Forelimb muscle (tissue), 1 donor: ENCODE measurements at places on chromosomes 16 and 17. TPM values are rescaled to one million over a fixed set of nuclear protein-coding genes. Genes with fewer than 3 reads are reported as not detected.

GRCh38 chr17:53264730-53265129 is 558.0 kb upstream of the KIF2B start:
- DNase-seq = no peak

GRCh38 chr16:31008149-31008548 is 2.3 kb downstream of the STX1B start:
- DNase-seq = no peak

DNA sequence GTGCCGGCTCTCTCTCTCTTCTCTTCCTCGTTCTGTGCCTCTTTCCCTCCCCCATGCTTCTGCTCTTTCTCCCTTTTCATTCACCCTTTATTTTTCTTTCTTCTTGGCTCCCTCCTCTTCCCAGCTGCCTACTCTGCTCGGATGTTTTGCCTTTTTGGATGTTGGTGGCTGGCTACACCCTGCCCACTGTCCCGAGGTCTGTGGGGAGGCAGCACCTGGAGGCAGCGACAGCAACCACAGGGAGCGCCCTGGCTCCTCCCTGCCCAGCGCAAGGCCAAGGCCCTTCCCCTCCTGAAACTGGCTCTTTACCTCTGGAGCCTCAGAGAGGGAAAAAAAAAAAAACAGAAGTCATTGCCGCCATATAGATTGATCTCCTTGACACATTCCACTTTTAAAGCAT is 20.0 kb downstream of the CLUAP1 start:
- no peak for DNase-seq

GRCh38 chr16:65634291-65634690 is 512.4 kb upstream of the CDH11 start:
- no peak for DNase-seq

GRCh38 chr16:53960050-53960812 is 256.3 kb downstream of the FTO start:
- DNase-seq = no peak

The CRYM gene
- not detected for polyA plus RNA-seq

The SERPINF2 gene
- polyA plus RNA-seq = 2.4 TPM

The ATP6V0C gene
- polyA plus RNA-seq = 112 TPM
